Activated naive CD4-positive, alpha-beta T cell treated with anti-CD3 and anti-CD28 coated beads for 36 hours (primary cell): ENCODE measurements at places on chromosomes 2 and 18. TPM values are rescaled to one million over a fixed set of nuclear protein-coding genes. Genes with fewer than 3 reads are reported as not detected.

- no peak overlapping the region for H3K4me3 ChIP-seq
- peaks cover 7% of the 10 kb centered on the region for H3K4me1 ChIP-seq
- no peak overlapping the region for H3K27ac ChIP-seq
- no peaks in the 10 kb centered on the region for H3K36me3 ChIP-seq
- peaks cover 16% of the 10 kb centered on the region for H3K27me3 ChIP-seq
Measured at GRCh38 chr2:190183539-190183938, 121.0 kb upstream of the MSTN start.

DNA sequence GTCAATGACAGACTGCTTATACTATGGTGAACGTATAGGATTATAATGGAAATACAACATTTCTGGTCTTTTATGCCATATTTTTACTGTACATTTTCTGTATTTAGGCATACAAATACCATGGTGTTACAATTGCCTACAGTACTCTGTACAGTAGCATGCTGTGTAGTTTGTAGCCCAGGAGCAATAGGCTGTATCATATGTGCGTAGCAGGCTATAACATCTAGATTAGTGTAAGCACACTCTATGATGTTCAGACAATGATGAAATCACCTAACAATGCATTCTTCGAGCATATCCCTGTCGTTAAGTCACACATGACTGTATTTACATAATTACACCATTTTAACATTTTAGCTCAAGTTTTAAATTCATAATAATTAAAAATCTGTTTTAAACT lies 556.6 kb upstream of the ZNF804A start:
- no peaks in the 10 kb centered on the region for H3K36me3 ChIP-seq
- H3K4me1 ChIP-seq = no peaks in the 10 kb centered on the region
- H3K27ac ChIP-seq = no peak overlapping the region
- H3K4me3 ChIP-seq = no peak overlapping the region

The POMC gene
- total RNA-seq = 4.6 TPM

The ABHD1 gene
- 0.19 TPM for total RNA-seq

The STARD6 gene
- total RNA-seq = not detected
